ENCODE measurements at places on chromosomes 12 and 14.

GRCh38 chr12:97309921-97310320, 152.7 kb upstream of the RMST start:
- no peak for DNase-seq

DNA sequence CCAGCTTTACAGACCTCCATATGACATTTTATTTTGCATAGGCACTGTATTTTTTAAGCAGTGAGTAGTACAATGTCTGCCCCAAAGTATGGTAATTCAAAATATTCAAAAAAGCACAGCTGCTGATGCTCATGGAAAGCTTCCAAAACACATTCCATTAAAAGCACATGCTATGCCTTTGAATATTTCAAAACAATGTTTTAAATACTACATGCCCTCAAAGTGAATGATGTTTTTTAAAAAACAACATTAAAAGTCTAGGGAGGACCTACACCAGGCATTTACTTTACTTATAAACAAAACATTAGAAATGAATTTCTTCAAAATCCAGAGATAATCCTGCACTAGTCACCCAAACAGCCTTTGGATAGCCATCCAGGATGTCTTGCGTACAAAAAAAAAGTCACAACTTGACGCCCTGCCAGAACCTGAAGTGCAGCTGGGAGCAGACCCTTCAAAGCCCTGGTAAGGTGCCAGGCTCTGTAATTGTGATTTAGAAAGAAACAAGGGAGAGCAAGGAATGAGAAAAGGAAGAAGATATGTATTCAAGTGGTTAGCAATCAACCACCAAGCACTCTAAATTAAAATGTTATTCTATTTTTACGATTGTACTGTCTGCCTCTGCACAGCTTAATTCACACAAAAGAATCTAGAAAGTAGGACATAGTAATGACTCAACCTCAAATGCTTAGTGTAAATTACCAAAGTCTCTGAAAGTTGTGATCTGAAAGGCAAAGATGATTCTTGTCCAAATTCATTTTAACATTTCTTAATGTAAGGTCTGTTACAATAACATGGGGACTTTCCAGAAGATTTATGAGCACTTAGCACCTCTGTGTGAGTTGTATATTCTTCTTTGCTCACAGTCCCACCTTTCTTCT, 31.9 kb downstream of the CEP83 start:
- DNase-seq = no peak

DNA sequence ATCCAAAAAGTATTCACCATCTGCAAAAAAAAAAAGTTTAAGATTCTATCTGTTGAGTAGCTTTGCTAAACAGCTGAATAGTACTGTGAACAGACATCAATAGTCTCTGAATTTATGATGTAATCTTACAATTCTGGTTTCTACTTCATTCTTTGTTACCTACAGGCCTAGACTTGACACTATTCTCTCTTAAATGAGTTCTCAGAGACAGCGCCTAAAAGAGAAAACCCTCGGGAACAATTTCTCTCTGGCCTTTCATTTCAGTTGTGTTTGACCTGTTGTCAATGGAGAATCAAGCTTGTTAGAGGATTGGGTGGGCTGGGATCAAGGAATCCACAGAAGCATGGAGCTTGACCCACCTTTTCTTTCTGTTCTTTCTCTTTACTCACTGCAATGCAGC, 5.9 kb upstream of the TWF1 start:
- DNase-seq = no peak

DNA sequence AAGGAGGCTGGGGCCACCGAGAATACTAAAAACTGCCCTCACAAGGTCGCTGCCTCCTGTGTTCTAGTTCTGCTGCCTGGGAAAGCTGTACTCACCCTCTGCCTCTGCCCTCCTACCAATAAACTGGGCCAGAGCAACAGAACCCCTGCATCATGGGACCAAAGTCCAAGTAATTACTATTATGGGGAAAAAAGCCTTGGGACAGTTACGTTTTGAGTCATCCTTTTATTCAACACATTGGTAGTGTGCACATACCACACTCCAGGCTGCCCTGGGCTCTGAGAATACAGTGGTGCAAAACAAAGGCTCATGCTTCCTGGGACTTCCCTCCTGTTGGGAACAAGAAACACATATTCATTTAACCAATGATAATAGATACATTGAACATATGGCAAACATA, 49.0 kb downstream of the CACNA1C start:
- DNase-seq = no peak

- no peak for DNase-seq
Observed at GRCh38 chr14:36221112-36221511, 44.6 kb upstream of the PTCSC3 start.

- peak; percentile 31 for DNase-seq
Observed at GRCh38 chr12:131608740-131609690, 101.9 kb upstream of the SFSWAP start.

GRCh38 chr14:37194698-37195097, 3.0 kb upstream of the MIPOL1 start:
- DNase-seq = no peak

- no peak for DNase-seq
Observed at GRCh38 chr12:88188180-88188579, 46.1 kb downstream of the TMTC3 start.

- DNase-seq = no peak
Observed at GRCh38 chr14:79924551-79924950, 286.8 kb downstream of the DIO2 start.

DNA sequence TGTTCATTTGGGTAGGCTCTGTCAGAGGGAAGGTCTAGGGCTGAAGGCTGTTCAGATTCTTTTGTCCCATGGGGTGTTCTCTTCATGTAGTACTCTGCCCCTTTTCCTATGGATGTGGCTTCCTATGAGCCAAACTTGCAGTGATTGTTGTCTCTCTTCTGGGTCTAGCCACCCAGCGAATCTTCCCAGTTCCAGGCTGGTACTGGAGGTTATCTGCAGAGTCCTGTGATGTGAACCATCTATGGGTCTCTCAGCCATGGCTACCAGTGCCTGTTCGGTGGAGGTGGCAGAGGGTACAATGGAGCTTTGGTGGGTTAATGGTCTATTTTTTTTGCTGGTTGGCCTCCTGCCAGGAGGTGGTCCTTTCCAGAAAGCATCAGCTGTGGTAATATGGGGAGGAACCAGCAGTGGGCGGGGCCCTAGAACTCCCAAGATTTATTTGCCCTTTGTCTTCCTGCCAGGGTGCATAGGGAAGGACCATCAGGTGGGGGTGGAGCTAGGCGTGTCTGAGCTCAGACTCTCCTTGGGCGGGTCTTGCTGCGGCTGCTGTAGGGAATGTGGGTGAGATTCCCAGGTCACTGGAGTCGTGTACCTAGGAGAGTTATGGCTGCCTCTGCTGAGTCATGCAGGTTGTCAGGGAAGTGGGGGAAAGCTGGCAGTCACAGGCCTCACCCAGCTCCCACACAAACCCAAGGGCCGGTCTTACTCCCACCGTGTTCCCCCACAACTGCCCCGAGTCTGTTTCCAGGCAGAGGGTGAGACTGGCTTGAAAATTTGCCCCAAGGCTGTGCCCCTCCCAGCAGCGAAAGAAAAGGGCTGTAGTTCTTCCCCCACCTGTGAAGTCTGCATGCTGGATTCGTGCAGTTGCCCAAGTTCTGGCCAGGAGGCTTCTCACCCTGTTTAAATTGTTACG, 17.5 kb downstream of the MTRFR start:
- DNase-seq = no peak

DNA sequence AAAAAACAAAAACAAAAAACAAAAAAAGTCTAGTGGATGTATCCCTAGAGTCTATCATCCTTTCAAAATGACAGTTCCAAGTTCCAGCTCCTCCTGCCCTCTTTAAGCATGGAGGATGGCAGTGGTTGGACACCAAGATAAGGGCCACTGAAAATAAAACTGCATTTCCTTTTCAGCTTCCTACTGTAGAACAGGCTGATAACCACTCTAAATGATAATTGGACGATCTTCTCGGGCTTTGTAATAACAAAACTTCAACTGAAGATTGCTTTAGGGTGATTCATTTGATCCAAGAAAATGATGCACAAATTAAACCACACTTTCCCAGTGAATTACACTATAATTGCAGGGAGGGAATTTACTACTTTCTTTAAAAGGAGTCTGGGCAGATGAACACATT, 42.2 kb upstream of the CRACR2A start:
- no peak for DNase-seq

- peak; percentile 85 for DNase-seq
Observed at GRCh38 chr14:69152902-69153151, at the start of gene DCAF5. TSS of gene DCAF5 (minus strand) at chr14:69153119. CDS start at chr14:69152978, 141 bp downstream.

DNA sequence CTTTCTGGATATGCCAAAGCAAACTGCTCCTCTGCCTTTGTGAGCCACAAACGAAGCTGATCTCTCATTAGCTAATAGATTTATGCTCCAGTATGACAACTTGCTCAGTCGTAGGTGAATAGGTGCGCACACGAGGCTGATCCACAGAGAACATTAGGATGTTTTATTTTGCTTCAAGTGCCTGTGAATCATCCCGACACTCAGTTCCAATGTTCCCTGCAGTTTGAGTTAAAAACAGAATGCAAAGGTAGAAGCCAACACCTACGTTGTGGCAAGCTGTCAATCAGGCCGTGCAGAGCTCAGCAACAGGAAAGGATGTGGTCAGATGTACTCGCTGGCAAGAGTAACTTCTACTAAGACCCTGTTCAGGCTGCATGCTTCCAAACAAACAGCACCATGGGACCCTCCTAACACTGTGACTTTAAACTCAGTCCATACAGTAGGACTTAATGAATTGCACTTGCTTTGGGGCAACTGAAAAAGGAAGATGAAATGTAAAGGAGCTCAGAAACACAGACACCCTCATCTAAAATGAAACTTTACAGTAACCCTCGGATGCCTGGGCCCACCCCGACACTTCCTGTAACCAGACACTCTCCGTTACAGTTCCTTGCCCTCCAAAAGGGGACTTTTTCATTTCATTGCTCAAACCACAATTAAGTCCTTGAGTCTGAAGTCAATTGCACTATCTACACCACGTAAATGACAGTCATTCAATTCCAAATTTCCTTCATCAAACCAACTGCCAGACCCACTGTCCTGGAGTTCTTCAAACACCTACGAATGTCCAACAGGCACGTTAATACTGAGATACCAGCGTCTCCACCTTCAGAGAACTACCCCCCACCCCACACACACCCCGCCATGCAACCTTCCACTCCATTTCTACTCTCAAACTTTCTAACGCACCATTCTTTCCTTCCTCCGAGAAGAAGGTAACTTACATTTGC, 1.6 kb downstream of the CCDC88C start:
- peak; percentile 41 for DNase-seq

DNA sequence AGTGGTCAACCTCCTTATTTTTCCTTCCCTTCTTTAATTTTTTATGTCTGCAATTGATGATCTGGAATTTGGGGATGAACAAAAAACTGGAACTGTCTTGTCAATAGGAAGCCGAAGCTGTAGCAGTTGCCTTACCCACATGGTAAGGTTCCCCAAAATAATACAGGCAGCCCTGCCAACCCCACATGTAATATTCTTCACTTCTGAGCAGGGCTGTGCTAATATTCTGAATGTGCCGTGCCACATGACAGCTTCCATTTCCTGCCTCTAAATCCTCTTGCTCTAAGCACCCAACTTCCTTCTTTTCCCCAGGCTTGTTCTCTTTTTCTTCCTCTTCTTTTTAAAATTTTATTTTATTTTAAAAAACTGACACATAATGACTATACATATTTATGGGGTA, 39.6 kb downstream of the GPATCH2L start:
- DNase-seq = no peak

DNA sequence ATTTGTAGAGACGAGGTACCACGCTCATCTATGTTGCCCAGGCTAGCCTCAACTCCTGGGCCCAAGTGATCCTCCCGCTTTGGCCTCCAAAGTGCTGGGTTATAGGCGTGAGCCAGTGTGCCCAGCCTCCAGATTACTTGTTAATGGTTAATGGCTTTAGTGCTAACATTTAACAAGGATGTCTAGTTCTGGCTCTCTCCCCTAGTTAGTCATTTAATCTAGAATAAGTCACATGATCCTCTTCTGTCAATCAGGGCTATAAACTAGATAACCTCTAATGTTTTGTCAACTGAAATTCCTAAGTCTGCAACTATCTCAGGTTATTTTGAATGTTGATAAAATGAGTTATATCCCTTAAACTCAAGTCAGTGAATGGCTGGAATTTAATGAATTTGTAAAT, 15.7 kb downstream of the ACTR6 start:
- DNase-seq = no peak

DNA sequence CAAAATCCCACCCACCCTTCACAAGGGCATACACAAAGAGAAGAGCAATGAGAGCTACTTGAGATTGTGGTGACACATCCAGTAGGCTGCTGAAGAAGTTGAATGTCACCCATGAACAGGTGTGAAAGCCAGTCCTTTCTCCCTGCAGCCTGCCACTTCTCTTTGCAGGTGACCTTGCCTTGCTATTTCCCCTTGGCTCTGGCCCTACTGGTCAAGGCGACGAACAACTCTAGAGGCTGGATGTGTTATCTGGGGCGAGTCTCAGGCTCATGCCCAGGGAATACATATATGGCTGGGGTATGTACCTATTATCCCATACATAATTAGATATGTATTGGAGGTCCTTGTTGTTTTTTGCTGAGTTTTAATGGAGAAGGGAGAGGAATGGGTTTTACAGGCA, 70.2 kb upstream of the EGLN3 start:
- no peak for DNase-seq

GRCh38 chr12:42444192-42444943, 118.4 kb downstream of the PPHLN1 start:
- no peak for DNase-seq

- peak; percentile 17 for DNase-seq
Observed at GRCh38 chr14:66070542-66071319, 415.4 kb upstream of the CCDC196 start.

DNA sequence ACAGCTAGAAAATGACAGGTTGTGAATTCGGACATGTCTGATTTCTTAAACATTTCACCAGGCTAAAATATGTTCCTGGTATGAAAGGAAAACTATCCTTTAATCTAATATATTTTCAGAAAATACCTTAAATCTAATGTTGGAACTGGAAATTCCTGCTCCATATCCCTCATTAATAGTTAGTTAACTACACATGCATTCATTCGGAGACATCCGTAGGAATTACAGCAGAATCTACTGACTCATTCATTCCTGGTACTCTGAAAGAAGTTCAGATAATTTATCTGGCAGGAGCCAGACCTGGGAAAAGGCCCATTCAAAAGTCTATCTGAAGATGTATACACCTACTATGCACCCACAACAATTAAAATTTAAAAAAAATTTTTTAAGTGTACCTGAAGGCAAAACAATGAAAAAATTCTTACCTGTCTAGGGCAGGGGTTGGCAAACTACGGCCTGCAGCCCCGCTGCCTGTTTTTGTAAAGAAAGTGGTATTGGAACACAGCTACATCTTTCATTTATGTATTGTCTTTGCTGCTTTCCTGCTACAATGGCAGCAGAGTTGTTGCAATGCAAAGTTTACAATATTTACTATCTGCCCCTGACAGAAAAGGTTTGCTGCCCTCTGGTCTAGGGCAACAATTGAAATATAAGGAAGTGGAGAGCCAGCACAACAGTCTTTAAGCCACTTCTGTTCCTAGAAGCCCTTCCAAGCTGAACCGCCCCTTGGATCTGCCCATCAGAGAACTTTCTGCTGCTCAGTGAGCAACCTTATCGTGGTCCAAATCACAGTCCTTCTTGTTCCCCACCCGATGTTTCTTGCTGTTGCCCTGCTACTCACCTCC, 17.9 kb upstream of the NFYB start:
- DNase-seq = no peak

Data from stimulated activated CD8-positive, alpha-beta memory T cell treated with anti-CD3 and anti-CD28 coated beads, Interleukin-12 subunit alpha, Interleukin-12 subunit beta, amount 100 ng/mL, for 4 hours (primary cell).